Gastroesophageal sphincter (tissue), 4 donors: ENCODE measurements at places on chromosomes 3 and 15. TPM values are rescaled to one million over a fixed set of nuclear protein-coding genes. Genes with fewer than 3 reads are reported as not detected.

The ACAP2 gene
- total RNA-seq: 46.8 TPM

The SYNPR gene
- total RNA-seq: not detected

DNA sequence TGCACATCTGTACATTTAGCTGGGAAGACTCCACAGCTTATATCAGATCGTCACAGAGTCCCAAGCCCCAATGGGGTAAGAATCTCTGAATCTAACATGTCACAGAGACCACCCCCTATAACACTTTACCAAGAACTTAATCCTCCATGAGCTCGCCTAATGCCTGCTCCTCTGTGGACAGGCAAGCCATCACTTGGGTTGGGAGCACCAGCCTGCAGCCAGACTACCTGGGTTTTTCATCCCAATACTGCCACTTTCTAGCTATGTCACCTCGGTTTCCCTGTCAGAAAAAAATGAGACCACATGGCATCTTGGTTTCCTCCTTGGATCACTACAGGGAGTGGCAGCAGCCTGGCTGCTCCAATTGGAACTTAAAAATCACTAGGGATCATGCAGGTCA is 277.9 kb upstream of the TLE3 start:
- no peak for ATAC-seq

DNA sequence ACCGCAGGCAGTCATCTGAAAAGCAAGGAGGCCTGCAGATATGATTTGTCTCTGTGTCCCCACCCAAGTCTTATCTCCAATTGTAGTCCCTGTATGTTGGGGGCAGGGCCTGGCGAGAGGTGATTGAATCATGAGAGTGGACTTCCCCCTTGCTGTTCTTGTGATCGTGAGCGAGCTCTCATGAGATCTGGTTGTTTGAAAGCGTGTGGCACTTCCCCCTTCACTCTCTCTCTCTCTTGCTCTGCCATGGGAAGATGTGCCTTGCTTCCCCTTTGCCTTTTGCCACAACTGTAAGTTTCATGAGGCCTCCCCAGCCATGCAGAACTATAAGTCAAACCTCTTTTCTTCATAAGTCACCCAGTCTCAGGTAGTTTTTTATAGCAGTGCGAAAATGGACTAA is 83.3 kb downstream of the TMCO5A start:
- ATAC-seq: no peak

DNA sequence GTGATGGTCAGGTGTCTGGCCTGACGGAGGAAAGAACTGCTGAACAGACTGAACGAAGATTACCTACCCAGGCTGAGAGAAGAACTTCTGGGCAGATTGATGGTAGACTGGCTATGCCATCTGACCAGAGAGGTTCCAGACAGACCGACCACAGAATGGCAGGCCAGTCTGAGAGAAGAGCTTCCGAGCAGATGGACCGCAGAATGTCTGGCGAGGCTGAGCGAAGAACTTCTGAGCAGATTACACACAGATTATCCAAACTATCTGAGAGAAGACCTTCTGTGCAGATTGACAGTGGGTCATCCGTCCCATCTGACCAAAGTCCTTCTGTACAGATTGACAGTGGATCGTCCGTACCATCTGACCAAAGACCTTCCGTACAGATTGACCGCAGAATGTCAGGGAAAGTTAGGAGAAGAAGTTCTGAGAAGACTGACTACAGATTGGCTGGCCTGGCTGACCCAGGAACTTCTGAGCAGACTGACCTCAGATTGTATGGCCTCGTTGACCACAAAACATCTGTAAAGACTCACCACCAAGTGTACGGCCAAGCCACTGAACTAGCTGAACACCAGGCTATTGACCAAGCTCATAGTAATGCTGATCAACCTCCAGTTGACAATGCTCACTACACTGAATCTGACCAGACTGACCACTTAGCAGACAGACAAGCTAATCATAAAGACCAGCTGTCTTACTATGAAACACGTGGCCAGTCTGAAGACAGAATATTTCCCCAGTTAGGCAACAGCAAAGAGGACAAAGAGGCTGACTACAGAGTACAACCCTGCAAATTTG is 812 bp downstream of the TEX55 start:
- ATAC-seq: no peak

DNA sequence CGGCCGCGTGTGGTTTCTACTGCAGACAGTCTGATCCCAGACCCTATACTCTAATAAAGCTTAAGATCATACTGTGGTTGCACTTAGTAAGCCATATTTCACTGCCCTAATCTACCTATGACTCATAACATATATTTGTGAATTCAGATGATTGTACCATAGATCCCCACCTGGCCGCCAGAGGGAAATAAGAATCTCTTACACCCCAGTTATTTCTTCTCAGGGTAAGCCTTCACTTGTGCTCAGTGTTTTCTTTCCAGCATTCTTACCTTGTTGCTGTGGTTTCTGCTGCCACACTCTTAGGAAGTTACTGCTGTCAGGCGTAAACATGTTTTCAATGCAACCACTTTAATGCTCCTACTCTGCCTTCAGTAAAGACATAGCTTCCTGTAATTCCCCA is 105.9 kb downstream of the B3GALNT1 start:
- ATAC-seq: no peak
